ENCODE measurements at places on chromosomes 5 and 9. TPM values are rescaled to one million over a fixed set of nuclear protein-coding genes. Genes with fewer than 3 reads are reported as not detected.

- DNase-seq, result no peak
These were observed 41.8 kb upstream of the S1PR3 start for GRCh38 chr9:88949425-88949824.

DNA sequence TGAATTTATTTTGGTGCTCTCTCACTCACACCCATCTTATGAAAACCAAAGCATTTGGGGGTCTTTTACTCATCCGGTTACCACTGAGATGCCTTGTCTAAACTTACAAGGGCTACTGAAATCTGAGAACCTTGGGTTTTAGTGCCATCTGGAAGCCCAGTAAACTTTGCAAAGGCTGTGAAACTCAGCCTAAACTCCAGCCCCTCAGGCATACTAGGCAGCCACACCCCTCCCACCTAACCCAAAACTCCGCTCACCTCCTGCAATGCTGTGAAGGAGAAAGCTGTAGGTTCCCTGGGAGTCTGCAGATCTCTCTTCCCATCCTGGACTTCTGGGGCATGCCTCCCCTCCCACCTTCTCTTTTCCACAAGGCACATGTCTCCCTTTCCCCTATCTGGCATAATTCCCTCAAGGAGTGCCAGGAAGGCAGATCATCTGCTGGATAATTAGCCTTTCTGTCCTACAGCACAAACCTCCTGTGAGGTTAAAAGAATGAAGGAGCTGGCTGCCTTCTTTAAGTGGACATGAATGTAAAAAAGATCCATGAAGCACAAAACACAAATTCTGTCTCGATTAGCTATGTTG lies 71.5 kb upstream of the ANXA1 start:
- no peak for DNase-seq

- peak; percentile 66 for DNase-seq
These were observed 42.6 kb downstream of the ANKRD55 start for GRCh38 chr5:56190497-56190896.

DNA sequence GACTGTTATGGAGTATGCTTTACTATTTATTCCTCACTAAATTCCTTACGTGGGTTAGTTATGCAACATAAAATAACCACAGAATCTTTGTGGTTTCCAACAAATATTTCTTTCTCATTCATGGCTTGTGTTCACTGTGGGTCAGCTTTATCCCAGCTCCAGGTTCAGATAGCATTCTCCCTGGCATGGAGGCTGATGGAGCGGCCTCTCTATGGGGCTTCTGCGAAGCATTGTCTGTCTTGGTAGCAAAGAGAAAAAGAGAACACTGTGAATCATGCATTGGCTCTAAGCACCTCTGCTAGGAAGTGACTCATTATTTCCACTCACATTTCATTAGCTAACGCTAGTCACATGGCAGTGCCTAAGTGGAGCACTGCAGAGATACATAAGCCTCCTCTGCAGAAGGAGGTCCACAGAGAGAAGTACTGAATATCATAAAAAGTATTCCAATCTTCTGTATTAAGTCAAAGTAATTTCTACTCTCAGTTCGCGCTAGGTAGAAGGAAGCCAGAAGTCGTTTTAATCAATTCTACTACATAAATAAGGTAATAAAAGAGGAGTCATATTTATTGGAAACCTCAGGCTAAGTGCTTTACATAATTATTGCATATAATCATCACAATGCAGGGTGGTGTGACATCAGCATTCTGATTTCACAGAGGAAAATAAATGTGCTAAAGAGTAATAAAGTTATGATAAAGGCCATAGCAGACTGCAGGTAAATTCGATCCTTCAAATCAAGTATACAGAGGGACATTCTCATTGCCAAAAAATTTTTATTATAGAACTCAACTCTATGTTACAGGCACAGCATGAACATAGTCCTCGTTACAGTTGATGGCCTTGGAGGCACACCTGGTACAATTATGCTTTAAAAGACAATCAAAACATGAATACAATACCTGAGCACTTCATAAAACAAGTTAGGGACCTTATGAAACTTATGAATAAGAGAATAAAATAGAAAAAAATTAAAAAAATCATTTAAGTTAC lies 531.1 kb downstream of the CETN3 start:
- DNase-seq, result no peak

GRCh38 chr5:140207250-140207964 lies 32.4 kb downstream of the CYSTM1 start:
- DNase-seq, result no peak

GRCh38 chr9:20664501-20664900 lies 19.6 kb upstream of the FOCAD start:
- DNase-seq, result no peak

GRCh38 chr9:112180387-112180881 lies 5.3 kb upstream of the SUSD1 start:
- DNase-seq, result no peak

DNA sequence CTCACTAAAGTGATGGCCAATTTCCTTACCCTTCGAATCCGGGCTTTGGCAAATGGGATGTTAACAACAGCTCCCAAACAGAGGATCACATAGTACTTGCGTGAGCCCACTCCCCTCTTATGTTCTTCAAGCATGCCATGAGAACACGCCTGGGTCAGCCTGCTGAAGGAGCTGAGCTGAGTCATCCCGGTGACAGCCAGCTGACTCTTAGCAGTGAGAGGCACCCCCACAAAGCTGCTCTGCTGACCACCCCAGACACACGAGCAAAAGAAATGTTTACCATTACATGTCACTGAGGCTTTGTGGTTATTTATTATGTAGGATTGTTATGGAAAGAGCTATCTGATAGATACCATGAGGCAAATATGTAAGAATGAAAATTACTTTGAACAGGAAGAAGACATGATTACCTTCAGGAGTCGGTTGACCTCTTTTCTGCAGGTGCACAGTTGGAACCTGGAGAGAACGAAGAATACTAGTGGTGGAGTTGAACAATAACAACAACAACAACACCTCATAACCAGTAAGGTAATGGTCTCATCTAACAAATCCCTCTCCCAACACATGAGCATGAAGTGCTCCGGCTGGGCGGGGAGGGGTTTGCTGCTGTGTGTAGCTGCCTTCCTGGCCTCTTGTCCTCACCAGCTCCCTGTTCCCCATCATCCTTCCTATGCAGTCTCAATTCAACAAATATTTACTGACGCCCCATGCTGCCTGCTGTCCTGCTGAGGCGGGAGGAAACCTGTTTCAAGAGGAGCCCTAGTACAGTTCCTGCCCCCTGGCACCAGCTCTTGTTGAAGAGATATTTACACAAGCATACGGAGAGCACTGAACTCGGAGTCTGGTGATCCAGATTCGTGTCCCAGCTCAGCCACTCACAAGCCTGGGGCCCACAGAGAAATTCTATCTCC lies 69.4 kb upstream of the LHFPL2 start:
- DNase-seq, result no peak

- DNase-seq, result peak; percentile 56
These were observed 353.7 kb downstream of the SLCO4C1 start for GRCh38 chr5:101942321-101942882.

DNA sequence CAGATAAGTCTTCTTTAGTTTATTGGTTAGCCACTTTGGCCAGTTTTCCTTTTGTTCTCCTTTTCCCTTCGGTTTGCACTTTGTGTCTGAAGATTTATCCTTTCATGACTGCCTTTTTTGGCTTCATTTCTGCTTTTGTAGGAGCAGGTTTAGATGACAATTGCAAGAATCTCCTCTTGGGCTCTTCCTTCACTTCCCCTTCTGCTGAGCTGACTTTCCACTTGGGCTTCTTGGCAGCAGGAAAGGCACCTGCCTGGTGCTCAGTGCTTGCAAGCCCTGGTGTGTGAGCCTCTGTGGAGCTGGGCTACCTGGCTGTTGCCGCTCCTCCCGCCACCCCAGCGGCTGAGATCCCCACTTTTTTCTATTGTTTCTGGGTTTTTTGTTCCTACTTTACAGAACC lies 7.3 kb downstream of the CCDC112 start:
- no peak for DNase-seq

DNA sequence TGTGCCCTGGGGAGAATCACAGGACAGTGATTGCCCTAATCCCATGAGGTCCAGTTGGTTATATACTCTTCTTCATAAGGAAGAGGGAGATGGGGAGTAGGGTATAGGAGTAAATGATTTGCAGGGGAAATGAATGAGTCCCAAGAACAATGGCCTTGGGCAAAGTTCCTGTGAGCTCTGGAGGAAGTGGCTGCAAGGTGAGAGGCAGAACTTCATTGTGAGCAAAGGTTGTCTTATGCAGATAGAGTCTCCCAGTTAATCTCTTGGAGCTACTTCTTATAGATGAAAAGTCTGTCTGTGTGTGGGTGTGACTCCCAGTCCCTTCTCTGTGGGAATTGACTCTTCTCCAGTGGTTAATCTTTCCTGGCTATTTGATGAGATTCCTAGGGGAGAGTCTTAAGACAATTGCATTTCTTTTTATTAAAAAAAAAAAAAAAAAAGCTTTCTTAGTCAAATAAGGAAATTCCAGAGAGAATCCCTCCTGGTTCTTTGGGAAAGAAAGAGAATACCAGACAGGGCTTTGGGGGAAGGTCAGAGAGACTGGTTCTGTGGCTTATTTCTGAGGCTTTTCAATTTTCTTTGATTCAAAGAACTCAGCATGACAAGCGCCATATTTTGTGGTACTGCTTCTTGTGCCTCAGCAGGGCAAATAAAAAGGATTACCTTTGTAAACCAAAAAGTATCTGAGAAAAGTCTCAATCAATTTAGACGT lies 33.6 kb upstream of the MEGF10 start:
- no peak for DNase-seq

DNA sequence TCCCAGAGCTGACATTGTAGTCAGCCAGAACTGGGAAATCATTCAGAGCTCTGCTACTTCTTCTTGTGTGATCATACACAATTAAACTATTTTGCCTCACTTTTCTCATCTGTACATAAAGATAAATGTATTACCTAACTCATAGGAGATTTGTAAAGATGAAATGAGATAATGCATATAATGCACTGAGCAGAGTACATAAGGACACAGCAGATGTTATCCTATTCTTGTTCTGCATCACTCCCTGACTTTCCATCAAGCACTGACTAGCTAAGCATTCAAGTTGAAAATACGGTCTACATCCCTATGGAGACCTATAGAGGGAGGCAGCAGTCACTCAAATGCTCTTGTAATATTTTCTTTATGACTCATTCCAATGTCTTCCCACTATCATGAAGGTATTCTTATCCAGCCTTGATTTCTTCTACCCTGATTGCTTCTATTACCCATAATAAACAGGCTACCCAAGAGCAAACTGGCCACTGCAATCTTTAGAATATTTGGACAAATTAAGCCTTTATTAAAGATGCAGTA lies 16.3 kb upstream of the PRR16 start:
- no peak for DNase-seq

DNA sequence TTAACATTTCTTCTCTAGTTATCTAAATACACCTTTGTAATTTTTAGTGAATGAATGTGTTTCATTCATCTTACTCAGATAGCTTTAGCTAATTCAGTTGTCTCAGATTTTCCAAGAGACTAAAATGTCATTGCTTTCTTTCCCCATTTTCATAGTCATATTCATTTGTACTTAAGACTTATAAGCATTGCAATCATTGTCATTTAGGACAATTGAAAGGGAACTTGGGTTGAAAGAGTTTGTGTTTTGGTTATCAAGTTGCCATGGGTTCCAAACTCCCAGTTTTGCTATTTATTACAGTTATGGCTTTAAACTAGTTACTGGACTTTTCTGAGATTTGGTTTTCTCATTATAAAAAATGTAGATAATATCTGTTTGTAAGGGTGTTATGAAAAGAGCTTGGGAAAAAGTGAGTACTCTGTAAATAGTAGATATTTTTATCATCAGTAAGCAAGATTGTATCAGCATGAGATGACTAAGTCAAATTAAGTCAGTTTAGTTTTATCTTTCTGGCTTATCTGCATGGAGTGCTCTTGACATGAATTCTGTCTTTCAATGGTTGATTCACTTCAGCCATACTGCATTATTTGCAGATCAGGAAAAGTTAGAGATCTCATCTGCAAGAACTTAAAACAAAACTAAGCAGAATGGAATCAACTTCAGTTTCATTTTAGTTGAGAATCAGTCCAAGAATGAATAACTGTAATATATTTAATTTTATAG lies 107.5 kb downstream of the PBX3 start:
- DNase-seq, result no peak

- no peak for DNase-seq
These were observed 29.7 kb downstream of the TEX10 start for GRCh38 chr9:100322954-100323536.

DNA sequence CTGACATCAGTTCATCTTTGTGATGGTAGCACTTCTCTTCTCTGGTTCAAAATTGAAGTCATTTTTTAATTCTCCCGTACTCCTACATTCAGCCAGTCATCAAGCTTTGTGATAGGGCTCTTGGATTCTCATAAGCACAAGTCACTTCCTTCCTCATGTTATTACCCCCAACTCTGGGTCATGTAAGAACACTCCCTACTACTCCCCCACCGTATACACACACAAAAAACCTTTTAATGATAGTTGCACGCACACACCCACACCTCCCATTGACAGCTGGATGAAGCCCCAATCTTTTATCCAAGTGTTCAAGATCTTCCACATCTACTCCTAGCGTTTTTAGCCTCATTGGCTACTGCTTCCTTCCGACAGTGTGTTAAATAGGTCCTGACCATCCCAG lies 16.8 kb downstream of the KDM3B start:
- no peak for DNase-seq

- no peak for DNase-seq
These were observed 96.7 kb upstream of the SEMA6A start for GRCh38 chr5:116671211-116671736.

- DNase-seq, result no peak
These were observed 170.4 kb downstream of the GRIA1 start for GRCh38 chr5:153660919-153661318.

- no peak for DNase-seq
These were observed 296.3 kb downstream of the KCNN2 start for GRCh38 chr5:114658194-114658593.

GRCh38 chr5:37810311-37810710 lies 29.5 kb downstream of the GDNF start:
- no peak for DNase-seq

GRCh38 chr9:74006935-74007334 lies 490.2 kb upstream of the RORB start:
- no peak for DNase-seq

DNA sequence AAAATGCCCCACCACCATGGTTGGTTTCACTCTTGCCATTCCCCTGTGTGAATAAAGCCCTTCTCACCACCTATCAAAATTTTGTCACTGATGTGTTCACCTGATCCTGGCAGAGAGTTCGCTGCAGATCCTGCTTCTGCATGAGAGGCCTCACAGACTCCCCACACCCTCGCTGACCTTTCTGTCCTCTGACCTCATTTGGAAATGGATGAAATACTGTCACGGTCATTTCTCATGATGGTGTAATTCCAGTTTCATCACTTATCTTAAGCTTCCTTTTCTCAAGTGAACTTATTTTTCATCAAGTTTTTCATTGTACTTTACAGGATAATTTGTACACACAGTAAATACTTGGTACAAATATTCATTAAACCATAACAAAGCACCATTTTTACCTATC lies 131.3 kb downstream of the FRMD3 start:
- DNase-seq, result no peak

LRRTM2 gene
- polyA plus RNA-seq, result 2.1 TPM

CCNJL gene
- polyA plus RNA-seq, result 10.2 TPM

CLTB gene
- 58.2 TPM for polyA plus RNA-seq

EGFLAM gene
- 6.5 TPM for polyA plus RNA-seq

JMY gene
- polyA plus RNA-seq, result 17.1 TPM

NKD2 gene
- polyA plus RNA-seq, result 8.9 TPM

FOXD4L3 gene
- polyA plus RNA-seq, result 0.17 TPM

ITK gene
- 0.59 TPM for polyA plus RNA-seq

SAXO1 gene
- polyA plus RNA-seq, result 0.20 TPM

NFIL3 gene
- 37.5 TPM for polyA plus RNA-seq

SGCD gene
- 12.9 TPM for polyA plus RNA-seq

PROB1 gene
- polyA plus RNA-seq, result 1.0 TPM

TMC1 gene
- polyA plus RNA-seq, result 0.55 TPM

SLCO6A1 gene
- not detected for polyA plus RNA-seq

KCNIP1 gene
- 4.9 TPM for polyA plus RNA-seq

SLC28A3 gene
- 0.24 TPM for polyA plus RNA-seq
